ENCODE measurements at places on chromosomes 5 and 9. TPM values are rescaled to one million over a fixed set of nuclear protein-coding genes. Genes with fewer than 3 reads are reported as not detected.

SLC36A3 gene
- total RNA-seq = not detected

CCDC192 gene
- total RNA-seq = not detected

GRCh38 chr9:14395317-14396082 lies 81.6 kb upstream of the NFIB start:
- H3K27ac ChIP-seq = no peak overlapping the region
- no peak overlapping the region for H3K4me3 ChIP-seq
- no peaks in the 10 kb centered on the region for H3K36me3 ChIP-seq
- H3K4me1 ChIP-seq = no peaks in the 10 kb centered on the region
- H3K27me3 ChIP-seq = no peaks in the 10 kb centered on the region

DNA sequence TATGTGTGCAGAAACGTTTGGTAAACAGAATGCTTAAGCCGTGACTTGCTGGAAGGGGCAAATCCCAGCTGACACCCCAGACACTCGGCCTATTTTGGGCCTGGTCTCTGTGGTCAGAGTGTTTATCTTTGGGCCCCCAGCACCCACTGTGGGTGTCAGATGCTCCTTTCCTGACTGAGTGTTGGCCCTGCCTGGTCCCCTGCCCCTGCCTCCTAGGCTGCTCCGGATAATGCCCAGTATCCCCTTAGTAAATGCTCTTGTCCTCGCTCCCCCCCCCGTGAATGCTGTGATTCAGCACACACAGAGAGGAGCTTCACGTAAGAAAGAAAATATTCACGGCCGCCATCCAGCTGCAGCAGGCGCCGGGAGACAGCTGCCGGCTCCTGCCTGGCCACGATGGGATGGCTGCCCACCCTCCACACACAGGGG lies 11.3 kb upstream of the ANGPTL2 start:
- peak overlapping the region; percentile 77 for H3K27ac ChIP-seq
- peaks cover 29% of the 10 kb centered on the region for H3K4me1 ChIP-seq
- DNase-seq = peak; percentile 78
- no peaks in the 10 kb centered on the region for H3K36me3 ChIP-seq
- H3K4me3 ChIP-seq = no peak overlapping the region

DNA sequence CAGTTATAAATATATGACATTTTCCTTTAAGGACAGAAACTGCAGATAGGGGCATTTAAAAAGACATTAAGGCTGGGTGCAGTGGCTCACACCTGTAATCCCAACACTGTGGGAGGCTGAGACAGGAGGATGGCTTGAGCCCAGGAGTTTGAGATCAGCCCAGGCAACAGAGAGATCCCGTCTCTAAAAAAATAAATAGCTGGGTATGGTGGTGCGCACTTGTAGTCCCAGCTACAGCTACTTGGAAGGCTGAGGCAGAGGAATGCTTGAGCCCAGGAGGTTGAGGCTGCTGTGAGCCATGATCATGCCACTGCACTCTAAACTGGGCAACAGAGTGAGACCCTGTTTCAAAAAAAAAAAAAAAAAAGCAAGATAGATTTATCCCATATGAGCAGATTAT lies 63.6 kb downstream of the CSNK1A1 start:
- no peak for DNase-seq
- no peak overlapping the region for H3K4me3 ChIP-seq
- H3K4me1 ChIP-seq = peaks cover 13% of the 10 kb centered on the region
- no peaks in the 10 kb centered on the region for H3K36me3 ChIP-seq
- H3K27me3 ChIP-seq = no peaks in the 10 kb centered on the region
- peak overlapping the region; percentile 81 for H3K27ac ChIP-seq

DNA sequence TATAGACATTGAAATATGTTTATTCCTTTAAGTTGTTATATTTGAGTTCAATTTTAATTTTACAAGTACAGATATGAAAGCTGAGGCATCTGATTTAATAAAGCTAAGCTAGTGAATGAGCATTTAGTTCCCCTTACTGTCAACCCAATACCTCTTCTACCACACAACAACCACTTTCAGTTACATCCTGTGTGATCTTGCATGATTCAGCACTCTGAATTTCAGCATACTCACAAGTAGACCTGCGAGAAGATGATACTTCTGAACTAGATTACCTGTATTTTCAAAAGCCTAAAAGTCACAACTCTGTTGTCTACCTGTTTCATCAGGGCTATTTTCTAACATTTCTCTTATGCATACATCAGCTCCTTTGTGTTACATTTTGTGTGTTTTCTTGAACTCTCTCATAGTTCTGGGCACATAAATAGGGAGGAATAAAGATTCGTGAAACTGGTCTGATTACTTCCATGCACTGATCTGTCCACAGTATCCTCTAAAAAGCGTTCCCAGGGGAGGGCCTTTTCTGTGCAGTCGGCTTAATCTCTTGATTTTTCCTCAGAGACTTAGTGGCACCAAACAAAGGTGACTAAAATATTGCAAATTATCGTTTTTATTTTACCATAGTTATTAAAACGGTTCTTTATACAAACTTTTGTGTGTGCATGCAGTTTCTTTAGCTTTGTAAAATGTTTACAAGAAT lies 2025.5 kb upstream of the NUDT12 start:
- H3K4me1 ChIP-seq = no peaks in the 10 kb centered on the region
- H3K27me3 ChIP-seq = no peaks in the 10 kb centered on the region
- H3K4me3 ChIP-seq = no peak overlapping the region
- DNase-seq = no peak

DNA sequence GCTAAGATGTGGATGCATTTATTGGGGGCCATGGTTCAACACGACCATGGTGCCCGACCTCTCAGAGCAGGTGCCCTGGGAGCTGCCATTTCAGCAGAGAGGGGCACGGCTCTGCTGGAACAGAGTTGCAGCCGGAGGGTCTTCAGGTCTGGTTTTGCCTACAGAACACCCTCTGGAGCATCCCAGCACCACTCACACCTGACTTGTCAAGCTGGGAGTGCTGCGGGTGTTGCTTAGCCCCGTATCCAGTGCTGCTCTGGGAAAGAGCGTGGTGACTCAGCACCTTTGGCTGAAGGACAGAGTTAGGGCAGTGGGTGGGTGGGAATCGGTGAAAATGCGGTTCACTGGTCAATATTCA lies 36.5 kb upstream of the IRX4 start:
- H3K27me3 ChIP-seq = no peaks in the 10 kb centered on the region
- H3K36me3 ChIP-seq = no peaks in the 10 kb centered on the region
- no peak overlapping the region for H3K27ac ChIP-seq

DNA sequence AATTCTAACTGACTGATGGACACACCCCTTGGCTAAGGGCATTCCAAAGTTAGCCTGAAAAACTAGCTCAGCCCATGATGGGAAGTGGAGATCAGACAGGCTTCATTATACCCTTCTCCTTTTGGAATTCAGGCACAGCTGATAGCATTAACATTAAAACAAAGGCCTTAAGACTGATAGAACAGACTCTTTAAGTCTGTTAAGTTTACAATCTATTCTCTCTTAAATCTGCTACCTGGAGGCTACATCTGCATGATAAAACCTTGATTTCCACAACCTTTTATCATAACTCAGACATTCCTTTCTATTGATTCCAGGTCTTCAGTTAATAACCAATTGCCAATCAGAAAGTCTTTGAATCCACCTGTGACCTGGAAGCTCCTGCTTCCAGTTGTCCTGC lies 281.4 kb downstream of the TUSC1 start:
- DNase-seq = no peak
- no peak overlapping the region for H3K4me3 ChIP-seq
- H3K27me3 ChIP-seq = no peaks in the 10 kb centered on the region
- H3K36me3 ChIP-seq = no peaks in the 10 kb centered on the region
- H3K27ac ChIP-seq = no peak overlapping the region
- no peaks in the 10 kb centered on the region for H3K4me1 ChIP-seq

Data from ascending aorta (tissue), 2 donors.